SK-MEL-5 (cell line): ENCODE measurements at places on chromosomes 2 and 18. TPM values are rescaled to one million over a fixed set of nuclear protein-coding genes. Genes with fewer than 3 reads are reported as not detected.

The MSTN gene
- not detected in 2 replicates for total RNA-seq

The SEMA4C gene
- total RNA-seq = 42.7 and 51.4 TPM in 2 replicates

The RGPD4 gene
- total RNA-seq = 0.08 TPM in 1 of 2 replicates, not detected in the other

The NETO1 gene
- not detected in 2 replicates for total RNA-seq

The EMILIN1 gene
- 0.11 and 0.71 TPM in 2 replicates for total RNA-seq

The LYPD6 gene
- total RNA-seq = 0.53 and 0.61 TPM in 2 replicates

The ST8SIA3 gene
- not detected in 2 replicates for total RNA-seq

The LYG1 gene
- total RNA-seq = 0.29 and 0.50 TPM in 2 replicates

The IFIH1 gene
- total RNA-seq = 3.6 and 4.2 TPM in 2 replicates
